Activated T-helper 1 cell treated with anti-CD3 and anti-CD28 coated beads, Interleukin-2, amount 50 U/mL, for 16 hours (primary cell): ENCODE measurements at places on chromosomes 6 and 20.

DNA sequence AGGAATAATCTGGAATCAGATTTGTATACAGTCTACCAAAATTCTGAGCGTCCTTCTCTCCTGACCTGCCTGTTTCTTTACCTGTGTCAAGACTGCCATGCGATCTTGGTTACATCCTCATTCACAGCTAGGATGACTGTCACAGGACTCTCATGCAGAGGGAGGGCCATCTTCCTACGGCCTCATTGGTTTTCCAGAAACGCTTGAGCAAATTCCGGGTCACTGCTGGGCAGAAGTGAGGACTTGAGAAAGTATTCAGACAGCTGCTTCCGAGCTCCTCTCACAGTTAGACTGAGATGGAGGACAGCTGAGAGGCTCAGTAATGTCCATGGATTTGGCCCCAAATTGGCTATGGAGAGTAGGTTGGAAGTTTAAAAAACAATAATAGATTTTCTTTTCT is 94.2 kb downstream of the TFAP2C start:
- DNase-seq = no peak

DNA sequence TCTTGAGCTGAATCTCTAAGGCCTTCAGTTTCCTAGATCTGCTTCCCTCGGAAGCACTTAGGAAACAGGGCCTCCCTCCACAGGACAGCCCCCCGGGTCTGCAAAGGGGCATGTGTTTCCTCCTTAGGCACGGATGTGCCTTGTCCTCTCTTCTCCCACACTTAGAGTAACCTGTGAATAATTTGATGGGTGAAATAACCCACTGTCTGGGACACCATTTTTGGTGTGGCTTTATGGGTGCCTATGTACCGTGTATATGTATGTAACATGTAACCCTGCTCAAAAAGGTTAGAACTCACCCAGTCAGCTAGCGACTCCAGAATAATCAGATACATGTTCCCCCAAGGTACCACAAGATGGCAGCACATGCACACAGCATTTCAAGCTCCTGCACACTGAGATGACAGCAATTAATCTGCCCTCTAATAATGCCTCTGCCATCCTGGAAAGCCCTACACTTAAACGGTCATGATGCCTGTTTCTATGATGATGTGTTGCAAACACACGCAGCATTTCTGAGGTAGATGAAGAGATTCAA is 212.0 kb upstream of the PROKR2 start:
- DNase-seq = peak; percentile 50

DNA sequence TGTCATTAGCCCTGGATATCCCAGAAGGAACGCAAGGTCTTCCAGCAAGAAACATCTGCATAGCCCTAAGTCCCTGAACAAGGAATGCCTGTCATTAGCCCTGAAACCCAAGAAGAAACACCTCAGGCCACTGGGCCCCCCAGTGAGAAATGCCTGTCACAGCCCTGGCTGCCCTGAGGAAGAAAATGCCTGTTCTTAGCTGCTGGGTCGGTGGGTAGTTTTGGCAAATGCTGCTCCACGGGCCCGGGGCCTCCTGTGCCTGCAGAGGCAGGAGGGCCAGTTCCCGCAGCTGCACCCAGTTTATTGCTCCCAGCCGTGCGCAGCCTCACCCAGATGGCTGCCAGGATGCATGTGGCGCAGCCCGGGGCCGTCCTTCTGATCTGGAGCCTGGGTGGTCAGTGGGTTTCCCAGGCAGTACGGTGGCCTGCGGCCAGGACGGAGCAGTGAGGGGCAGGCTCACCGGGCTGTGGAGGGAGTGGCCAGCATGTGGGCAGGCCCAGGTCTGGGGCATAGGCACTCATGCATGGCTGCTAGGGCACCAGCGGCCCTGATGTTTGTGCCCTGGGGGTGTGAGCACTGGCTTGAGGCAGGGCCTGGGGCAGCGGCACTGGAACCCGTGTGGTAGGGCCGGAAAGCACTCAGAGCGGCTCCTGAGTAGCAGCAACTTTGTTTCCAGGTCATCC is 219.0 kb downstream of the ERMARD start:
- no peak for DNase-seq

- no peak for DNase-seq
Measured at GRCh38 chr20:35030136-35030535, 62.5 kb downstream of the TRPC4AP start.

DNA sequence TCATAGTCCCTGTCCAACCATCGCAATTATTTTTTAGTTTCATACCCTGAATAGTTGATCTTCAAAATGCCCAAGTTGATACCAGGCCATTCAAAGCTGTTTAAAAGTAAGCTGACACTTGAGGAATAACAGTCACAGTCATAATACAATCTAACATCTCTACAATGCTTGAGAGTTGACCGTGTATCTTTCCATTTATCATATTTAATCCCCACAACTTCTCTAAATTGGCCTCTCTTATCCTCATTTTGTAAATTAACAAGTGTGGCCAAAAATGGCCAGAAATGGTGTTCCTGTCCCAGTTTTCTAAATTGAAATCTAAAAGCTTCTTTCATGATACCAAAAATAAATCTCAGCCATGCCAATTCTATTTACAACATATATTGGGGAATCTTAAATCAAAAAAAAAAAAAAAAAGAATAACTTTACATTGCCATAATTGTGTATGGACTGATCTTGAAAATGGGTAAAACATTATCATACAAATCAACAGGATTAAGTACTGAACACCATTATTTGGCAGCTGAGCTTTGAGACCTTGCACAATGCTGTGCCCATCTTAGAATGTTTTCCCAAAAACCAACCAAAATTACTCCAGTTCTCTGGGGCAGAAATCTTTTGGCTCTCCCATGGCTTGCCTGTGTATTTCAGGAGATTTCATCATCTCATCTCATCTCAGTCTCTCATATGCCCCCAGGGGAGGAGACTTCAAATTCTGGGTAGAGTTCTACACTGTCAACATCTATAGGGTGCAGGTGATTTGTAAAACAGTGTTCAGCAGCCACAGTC is 448.7 kb upstream of the JARID2 start:
- no peak for DNase-seq

- DNase-seq = no peak
Measured at GRCh38 chr20:64108731-64109681, 1.6 kb upstream of the NPBWR2 start.

GRCh38 chr6:56582236-56582635 is 60.5 kb downstream of the DST start:
- no peak for DNase-seq

DNA sequence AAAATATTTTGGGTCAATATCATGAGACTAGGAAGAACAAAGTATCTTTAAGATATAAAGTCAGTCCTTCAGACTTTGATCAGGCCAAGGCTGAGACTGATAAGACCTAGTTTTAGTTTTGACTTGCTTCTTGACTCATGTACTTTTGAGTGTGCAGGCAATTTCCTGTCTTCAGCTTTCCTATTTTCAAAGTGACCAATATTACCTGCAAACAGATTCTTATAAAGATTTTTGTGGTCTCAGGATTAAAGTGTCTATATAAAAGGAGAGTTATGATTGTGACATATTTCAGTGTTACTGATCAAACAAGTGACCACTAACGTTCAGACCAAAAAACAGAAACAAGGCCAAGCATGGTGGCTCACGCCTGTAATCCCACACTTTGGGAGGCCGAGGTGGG is 36.0 kb upstream of the AKIRIN2 start:
- DNase-seq = no peak

GRCh38 chr6:86949771-86950170 is 12.4 kb downstream of the HTR1E start:
- DNase-seq = no peak

DNA sequence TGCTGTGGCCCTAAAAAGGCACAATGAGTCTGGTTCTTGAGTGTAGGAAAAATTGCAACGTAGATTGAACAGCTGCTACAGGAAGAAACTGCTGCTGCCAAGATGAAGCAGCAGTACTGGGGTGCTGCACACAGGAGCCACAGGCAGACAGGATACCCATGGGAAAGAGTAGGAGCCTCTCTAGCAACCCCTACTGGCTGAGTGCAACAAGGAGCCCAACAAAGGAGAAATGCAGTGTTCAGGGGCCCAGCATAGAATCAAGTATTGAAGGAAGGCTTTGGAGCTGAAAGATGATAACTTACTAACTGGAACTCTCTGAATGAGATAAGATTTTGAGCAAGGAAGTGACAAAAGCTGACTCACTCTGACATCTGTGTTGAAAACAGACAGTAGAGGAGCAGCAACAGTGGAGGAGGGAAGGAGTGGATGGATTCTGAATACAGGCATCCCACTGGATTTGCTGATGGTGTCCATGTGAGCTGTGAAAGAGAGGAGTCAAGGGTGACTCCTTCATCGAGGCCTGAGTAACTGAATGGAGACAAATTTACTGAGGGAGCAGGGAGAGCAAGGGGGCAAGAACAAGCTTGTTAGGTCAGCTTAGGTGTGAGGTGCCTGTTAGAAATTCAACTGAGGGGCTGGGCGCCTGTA is 534.7 kb upstream of the JARID2 start:
- no peak for DNase-seq

DNA sequence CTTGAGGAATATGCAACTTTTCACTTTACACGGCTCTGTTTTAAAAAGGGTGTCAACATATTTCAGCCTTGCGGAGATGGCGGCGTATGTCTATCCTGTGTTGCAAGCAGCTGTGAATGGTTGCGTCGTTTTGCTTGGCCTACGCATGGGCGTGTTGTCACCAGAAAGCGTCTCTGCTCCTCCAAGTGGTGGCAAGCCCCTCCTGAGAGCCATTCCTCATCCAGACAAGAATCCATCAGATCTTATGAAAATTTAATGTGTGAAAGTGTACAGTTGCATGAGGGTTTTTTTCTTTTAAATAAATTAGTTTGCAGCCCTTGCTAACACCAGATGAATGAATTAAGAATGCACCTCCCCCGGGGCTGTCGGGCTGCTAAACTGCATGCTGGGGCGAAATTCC is 114.4 kb downstream of the PHACTR3 start:
- DNase-seq = no peak

GRCh38 chr6:4632421-4632820 is 143.8 kb upstream of the CDYL start:
- DNase-seq = no peak

DNA sequence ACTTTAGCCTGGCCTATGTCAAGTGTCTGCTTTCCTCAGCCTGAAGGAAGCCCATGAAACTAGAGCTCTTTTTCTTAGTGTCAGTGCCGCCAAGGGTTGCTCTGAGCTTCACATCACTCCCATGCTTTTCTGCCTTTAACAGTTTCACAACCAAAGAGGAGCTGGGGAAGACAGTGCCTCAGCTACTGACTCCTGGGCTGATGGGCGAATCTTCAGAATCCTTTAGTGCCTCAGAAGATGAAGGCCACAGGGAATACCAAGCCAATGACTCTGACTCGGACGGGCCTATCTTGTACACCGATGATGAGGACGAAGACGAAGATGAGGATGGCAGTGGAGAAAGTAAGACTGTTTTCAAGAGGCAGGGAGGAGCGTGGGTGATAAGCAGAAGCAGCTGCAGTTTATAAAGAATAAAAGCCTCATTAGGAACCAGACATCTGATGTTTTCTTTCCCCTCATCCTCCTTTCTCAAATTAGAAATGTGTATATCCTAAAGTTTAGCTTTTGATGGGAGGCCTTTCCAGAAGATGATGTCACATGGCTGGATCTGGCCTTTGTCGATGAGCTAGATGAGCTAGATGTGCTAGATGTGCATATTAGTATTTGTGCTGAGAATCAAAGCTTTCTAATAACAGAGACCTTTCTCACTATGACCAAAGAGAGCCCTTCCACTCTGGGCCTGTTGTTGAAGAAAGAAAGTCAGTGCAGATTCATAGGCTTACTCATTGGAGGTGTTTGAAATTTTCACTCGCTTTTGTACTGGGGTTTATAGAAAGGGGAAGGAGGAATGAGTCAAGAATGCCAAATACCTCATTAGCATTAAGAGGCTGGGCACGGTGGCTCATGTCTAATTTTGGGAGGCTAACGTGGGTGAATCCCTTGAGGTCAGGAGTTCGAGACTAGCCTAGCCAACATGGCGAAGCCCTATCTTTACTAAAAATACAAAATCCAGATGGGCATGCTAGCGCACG is 70.7 kb upstream of the LTV1 start:
- no peak for DNase-seq

- DNase-seq = peak; percentile 52
Measured at GRCh38 chr6:15247500-15248450, 1.9 kb downstream of the JARID2 start.

DNA sequence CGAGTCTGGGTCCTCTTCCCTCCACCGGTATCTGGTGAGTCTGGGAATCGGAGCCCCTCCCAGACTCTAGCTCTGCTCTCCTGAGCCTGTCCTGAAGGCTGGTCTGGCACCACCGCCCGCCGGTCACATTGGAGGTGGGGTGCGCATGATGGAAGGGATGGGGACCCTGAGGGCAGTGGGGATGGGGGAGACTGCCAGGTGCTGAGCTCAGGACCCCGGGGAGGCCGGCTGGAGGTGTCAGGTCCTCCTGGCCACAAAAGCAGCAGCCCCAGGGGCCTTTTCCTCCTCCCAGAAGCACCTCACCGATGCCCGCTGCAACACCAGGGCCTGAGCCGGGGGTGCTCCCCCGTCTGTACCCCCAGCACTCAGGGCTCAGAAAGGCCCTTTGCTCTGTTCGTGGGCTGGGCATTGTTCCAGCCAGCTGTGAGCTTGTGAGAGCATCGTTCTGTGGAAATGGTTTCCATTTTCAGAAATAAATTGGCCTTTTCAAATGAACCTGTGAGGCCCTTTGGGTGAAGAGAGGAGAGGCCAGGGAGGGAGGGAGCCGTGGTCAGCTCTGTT is 2.5 kb upstream of the NPBWR2 start:
- DNase-seq = no peak

GRCh38 chr6:154218301-154218700 is 138.3 kb downstream of the IPCEF1 start:
- DNase-seq = no peak

GRCh38 chr6:15065261-15065989 is 180.4 kb upstream of the JARID2 start:
- DNase-seq = no peak

GRCh38 chr6:12051861-12052368 is 39.8 kb downstream of the HIVEP1 start:
- DNase-seq = no peak

GRCh38 chr6:5277589-5277988 is 16.3 kb downstream of the FARS2 start:
- DNase-seq = no peak

- DNase-seq = no peak
Measured at GRCh38 chr6:49582529-49582928, 32.1 kb downstream of the C6orf141 start.

DNA sequence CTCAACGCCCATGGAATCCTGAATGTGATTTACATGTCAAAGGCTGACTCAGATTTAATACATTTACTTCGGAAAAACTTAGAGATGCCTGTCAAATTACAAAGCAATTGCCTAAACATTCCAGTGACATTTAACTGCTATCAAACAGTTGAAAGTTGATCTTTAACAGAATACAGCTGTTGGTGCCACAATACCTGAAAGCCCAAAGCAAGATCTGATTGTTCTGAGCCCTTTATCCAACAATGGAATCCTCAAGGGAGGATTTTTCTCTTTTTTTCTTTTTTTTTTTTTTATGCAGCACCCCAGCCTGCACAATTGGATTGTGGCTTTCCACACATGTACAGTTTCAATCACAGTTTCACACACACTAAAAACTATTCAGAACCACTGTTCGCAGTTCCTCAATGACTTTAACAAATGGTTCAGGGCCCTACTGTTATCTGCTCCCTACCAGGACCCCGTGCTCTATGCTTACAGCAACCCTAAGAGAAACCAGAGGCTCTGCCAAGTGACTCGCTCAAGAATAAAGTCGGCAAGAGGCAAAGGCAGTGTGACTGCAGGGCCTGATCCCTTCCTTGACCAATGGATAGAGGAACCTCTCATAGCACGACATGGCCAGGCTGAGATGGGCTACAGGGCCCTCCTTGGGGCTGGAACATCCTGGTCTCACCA is 33.3 kb downstream of the EPB41L2 start:
- no peak for DNase-seq

- DNase-seq = no peak
Measured at GRCh38 chr6:23532227-23532626, 593.8 kb upstream of the NRSN1 start.
